ENCODE measurements at places on chromosomes 16 and 17.

DNA sequence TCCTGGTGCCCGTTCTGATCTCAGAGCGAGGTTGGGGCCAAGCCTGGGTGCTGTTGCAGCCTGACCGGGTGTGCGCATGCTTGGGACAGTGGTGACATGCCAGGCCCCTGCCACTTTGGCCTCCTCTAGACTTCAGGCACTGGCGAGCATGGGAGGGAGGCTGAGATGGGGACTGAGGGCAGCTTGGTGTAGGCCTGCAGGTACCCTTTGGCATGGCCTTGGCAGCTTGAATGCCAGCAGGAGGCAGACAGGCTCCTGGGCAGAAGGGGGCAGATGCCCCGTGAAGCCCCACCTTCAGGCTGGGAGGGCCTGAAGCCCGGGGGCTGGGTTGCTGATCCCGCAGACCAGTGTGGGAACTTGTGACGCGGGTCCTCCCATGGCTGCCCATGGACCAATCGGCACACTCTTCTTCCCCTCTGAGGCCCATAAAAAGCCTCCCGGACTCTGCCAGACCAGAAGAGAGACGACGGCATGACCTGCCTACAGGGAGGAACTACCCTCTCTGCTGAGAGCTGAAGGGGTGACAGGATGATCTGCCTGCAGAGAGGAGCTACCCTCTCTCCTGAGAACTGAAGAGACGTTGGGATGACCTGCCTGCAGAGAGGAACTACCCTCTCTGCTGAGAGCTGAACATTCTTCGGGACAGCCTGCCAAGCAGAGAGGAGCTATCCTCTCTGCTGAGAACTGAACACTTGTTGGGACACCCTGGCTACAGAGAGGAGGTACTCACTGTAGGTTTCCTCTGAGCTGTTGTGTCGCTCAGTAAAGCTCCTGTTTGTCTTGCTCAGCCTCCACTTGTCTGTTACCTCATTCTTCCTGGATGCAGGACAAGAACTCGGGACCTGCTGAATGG lies 17.5 kb downstream of the RHOT1 start:
- DNase-seq = no peak

- peak; percentile 70 for DNase-seq
Observed at GRCh38 chr17:77494664-77495435, 354.1 kb downstream of the SEC14L1 start.

DNA sequence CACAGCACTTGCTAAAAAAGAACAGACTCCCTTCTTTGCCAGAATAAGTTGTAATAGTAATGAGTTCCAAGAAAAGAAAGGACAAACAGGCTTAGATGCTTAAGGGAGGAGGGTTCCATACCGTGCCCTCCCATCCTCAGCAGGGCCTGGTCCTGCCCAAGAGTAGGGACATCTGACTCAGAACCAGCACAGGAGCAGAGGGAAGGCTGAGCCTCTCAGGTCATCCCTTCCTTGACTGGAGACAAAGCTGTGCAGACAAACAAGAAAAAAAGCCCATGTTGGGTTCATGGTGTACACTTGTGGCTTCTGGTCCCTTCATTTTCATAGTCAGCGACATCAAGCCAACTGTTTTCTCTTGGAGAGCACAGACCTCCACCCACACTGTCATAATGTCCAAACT lies 44.2 kb upstream of the NDRG4 start:
- no peak for DNase-seq

GRCh38 chr16:337437-337836 lies 15.1 kb downstream of the AXIN1 start:
- DNase-seq = no peak

DNA sequence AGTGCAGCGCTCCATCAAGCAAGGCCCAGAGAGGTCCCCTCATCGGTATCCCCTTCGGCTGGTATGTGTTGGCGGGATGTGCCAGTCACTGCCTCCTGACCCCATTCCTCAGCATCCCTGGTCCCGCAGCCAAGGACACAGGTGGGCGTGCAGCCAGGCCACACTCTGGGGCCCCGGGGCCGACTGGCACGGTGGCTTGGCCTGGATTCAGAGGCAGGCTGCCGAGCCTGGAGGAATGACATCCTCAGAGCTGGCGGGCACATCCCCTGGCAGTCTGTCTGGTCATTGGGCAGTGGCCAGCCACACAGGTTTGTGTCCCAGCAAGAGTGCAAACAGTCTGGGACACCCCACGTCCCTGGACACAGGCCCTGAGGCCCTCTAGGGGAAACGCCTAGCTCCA lies 111.1 kb downstream of the SDK2 start:
- no peak for DNase-seq

Measured in CD4-positive, alpha-beta memory T cell (primary cell).